ENCODE measurements at places on chromosomes 5 and 9.

- DNase-seq = no peak
Observed at GRCh38 chr9:94713436-94714215, 12.9 kb upstream of the AOPEP start.

- no peak for DNase-seq
Observed at GRCh38 chr5:178327931-178328711, 95.5 kb upstream of the PHYKPL start.

- DNase-seq = no peak
Observed at GRCh38 chr5:152607401-152608160, 202.5 kb upstream of the NMUR2 start.

DNA sequence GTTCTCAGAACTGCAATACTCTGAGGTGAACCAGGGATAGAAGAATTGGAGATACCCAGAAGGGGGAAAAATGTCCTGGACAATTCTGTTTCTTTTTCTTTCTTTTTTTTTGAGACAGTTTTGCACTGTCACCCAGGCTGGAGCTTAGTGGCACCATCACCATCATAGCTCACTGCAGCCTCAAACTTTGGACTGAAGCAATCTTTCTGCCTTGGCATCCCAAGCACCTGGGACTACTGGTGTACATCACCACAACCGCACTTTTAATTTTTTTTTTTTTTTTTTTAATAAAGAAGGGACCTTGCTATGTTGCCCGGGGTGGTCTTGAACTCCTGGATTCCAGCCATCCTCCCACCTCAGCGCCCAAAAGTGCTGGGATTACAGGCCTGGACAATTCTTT lies 1.9 kb downstream of the EMB start:
- DNase-seq = no peak

DNA sequence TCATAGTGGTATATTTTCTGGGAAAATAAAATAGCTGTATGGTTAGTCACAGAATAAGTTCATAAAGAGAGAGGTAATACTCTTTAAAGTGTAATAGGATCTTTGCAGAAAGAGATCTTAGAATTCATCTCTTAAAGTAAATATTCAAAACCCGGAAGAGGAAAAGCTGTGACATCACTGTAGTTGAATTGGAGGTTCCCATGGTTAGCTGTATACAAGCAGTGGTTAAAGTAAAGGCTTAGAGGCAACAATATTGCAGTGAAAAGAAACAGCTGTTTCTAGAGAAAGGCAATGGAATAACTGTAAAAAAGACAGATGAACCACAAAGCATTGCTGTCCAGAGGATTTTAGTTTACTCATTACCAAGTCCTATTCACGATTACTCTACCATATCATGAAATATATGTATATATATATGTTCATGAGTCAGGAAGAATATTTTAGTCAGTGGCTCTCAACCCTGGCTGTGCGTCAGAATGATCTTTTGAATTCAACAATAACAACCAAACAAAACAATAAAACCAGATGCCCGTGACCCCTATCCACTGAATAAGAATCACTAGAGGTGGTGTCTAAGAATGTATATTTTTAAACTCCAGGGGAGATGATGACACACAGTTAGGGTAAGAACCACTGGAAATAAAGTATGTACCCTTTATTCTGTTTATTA lies 4.7 kb downstream of the ERCC6L2 start:
- DNase-seq = no peak

- DNase-seq = no peak
Observed at GRCh38 chr5:128695791-128696530, 157.9 kb upstream of the FBN2 start.

- no peak for DNase-seq
Observed at GRCh38 chr5:28014779-28015178, 976.4 kb upstream of the CDH9 start.

DNA sequence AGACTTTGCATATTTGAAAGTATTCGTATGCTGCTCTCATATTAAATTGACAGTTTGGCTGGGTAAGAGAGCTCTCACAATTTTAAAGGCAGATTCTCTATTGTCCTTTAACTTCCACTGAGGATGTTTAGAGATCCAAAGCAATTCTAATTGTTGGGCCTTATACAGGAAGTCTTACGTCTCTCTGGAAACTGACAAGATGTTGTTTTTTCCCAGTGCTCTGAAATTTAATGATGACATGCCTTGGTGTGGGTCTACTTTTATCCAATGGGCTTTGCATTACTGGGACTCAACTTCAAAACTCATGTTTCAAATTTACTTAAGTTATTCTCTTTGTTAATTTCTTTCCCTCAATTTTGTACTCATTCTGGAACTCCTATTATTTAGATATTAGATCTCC lies 191.5 kb downstream of the SNX18 start:
- DNase-seq = no peak

DNA sequence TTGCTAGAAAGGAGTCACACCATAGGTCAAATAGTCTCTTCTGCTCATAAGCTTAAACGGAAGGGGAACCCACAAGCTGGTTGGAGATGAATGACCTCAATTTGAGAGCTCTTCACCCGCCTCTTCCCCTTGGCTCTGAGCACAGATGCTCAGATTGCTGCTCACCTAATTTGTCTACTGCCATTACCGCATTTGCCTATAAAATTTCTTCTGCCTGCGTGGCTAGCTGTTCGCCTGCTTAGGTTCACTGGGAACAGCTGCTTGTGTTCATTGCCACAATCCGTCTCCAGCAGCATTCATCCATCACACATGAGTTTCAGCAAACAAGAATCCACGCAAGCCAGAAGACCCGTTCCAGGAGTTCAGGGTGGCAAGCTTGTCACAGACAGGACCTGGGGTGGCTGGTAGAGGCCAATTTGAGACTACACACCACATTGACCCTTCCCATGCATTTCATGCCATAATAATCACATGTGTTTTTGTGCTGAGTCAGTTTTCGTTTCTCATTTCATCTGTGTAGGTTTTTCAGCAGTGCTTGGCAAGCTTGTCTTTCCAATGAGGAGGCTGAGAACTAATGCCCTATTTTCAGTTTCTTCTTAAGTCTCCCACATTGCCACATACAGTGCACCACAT lies 50.2 kb upstream of the DNAH5 start:
- no peak for DNase-seq
